Activated T-helper 17 cell treated with anti-CD3 and anti-CD28 coated beads, Interleukin-2, amount 50 U/mL, for 72 hours (primary cell): ENCODE measurements at places on chromosomes 5 and 9.
A peak's percentile ranks its signal among the peaks of the same experiment; 100 is the strongest.

- no peak overlapping the region for H3K4me3 ChIP-seq
- no peaks in the 10 kb centered on the region for H3K27me3 ChIP-seq
These were observed 597.4 kb upstream of the PTGER4 start for GRCh38 chr5:40082313-40082712.

- H3K4me1 ChIP-seq = peaks cover 21% of the 10 kb centered on the region
- peak; percentile 34 for ATAC-seq
- no peaks in the 10 kb centered on the region for H3K27me3 ChIP-seq
- peak overlapping the region; percentile 31 for H3K27ac ChIP-seq
These were observed 42.4 kb upstream of the RICTOR start for GRCh38 chr5:39116344-39117170.

DNA sequence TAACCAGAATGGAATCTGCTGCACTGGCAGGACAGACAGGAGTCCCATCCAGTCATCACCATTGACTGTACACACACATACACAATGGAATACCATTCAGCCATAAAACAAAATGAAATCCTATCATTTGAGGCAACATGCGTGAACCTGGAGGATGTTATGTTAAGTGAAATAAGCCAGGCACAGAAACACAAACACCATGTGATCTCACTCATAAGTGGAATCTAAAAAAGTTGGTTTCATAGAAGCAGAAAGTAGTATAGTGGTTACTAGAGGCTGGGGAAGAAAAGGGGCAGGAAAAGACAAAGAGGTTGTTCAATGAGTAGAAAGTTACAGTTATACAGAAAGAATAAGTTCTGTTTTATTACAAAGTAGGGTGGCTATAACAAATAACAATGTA, 884.0 kb upstream of the ACO1 start:
- no peaks in the 10 kb centered on the region for H3K27me3 ChIP-seq
- H3K36me3 ChIP-seq = no peaks in the 10 kb centered on the region
- H3K4me1 ChIP-seq = no peaks in the 10 kb centered on the region
- ATAC-seq = no peak

DNA sequence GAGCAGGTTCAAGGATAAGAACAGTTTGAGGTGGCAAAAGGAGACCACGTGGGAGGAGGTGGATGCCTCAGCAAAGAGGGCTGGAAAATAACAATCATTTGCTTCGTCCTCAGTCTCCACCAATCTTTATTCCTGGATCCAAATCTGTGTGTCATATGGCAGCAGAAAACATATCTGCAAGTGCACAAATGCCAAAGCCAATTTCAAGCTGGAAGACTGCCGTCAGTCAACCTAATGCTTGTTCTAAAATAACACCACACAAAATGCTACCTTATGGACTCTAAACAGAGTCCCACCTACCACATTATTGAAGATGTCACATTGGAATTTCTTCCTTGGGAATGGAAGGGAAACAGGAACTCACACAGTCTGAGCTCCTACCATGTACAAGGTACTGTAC, 129.1 kb downstream of the CDK5RAP2 start:
- peaks cover 72% of the 10 kb centered on the region for H3K36me3 ChIP-seq
- no peaks in the 10 kb centered on the region for H3K27me3 ChIP-seq
- peaks cover 30% of the 10 kb centered on the region for H3K4me1 ChIP-seq

DNA sequence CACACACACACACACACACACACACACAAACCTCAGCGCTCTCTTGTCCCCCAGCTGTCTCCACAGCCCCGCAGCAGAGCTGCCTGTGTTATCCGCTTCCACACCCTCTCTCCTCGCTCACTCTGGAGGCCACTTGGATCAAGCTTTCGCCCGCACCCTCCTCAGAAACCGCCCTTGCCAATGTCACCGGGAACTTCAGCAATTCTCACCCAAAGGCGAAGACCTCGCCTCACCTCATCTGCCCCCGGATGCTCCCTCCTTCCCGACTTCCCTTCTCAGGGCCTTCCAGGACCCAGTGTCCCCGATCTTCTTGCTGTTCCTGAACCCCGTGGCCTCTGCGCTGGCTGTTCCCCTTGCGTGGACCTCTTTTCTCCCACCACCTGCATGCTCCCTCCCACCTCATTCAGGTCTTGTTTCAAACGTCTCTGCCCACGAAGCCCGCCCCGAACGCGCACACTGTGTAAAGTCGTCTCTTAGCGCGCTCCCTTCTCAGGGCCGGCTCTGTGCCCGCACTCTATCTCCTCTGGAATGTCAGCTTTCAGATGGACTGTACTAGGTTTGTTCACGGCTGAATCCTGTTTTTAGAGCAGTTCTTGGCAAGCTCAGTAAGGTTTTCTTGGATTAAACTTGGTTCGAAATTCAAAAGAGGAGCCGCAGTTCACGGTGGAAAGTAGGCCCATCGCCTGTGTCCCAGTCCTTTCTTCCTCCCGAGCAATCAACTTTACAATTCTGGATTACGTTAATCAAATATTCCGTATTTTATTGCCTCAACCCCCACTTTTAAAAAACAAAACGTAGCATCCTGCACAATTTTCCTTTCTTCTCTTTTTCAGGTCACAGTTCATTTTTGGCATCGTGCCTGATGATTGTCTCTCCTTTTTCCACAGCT, 1.0 kb upstream of the TRIM7 start:
- peak overlapping the region; percentile 87 for H3K4me3 ChIP-seq
- peaks cover 26% of the 10 kb centered on the region for H3K36me3 ChIP-seq
- ATAC-seq = no peak
- H3K4me1 ChIP-seq = peaks cover 25% of the 10 kb centered on the region

GRCh38 chr5:79829260-79829659, 139.6 kb downstream of the CMYA5 start:
- no peaks in the 10 kb centered on the region for H3K4me1 ChIP-seq
- H3K4me3 ChIP-seq = no peak overlapping the region
- no peaks in the 10 kb centered on the region for H3K36me3 ChIP-seq
- peaks cover 11% of the 10 kb centered on the region for H3K27me3 ChIP-seq
- no peak for ATAC-seq

DNA sequence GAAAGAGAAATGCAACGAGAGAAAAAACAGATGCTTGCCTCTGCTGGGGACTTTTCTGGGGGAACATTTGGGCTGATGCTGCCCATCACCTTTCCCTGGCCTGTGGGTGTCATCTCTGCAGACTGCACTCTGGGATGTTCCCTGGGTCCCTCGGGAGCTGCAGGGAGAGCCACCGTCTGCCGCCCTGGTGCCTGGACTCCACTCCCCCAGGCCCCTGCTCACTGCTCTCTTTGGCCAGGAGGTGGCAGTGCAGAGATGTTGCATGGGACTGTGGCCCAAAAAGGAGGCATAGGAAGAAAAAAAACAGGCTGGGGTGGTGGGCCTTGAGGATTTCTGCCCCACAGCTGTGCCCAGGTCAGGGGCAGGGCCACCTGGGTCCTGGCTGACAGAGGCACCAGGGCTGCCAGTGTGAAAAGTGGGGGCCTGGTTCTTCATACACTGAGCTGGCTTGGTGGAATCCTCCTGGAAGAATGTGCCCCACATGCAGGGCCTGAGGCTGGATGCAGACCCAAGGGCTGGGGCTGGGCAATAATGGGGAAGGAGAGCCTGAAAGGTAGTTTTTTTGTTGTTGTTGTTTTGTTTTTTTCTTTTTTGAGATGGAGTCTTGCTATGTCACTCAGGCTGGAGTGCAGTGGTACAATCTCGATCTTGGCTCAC, 353.6 kb downstream of the SLIT3 start:
- no peaks in the 10 kb centered on the region for H3K36me3 ChIP-seq
- no peak overlapping the region for H3K27ac ChIP-seq

GRCh38 chr9:4301971-4302427, 2.1 kb upstream of the GLIS3 start:
- no peak overlapping the region for H3K27ac ChIP-seq
- no peak overlapping the region for H3K4me3 ChIP-seq
- H3K36me3 ChIP-seq = peaks cover 10% of the 10 kb centered on the region

GRCh38 chr5:160105686-160106360, 13.4 kb downstream of the PWWP2A start:
- no peak overlapping the region for H3K4me3 ChIP-seq
- ATAC-seq = no peak
- no peaks in the 10 kb centered on the region for H3K27me3 ChIP-seq
- H3K36me3 ChIP-seq = peaks cover 83% of the 10 kb centered on the region

- no peak overlapping the region for H3K27ac ChIP-seq
- no peaks in the 10 kb centered on the region for H3K36me3 ChIP-seq
- no peak overlapping the region for H3K4me3 ChIP-seq
- no peaks in the 10 kb centered on the region for H3K4me1 ChIP-seq
- peaks cover 11% of the 10 kb centered on the region for H3K27me3 ChIP-seq
These were observed 15.1 kb downstream of the TEK start for GRCh38 chr9:27124151-27124550.

DNA sequence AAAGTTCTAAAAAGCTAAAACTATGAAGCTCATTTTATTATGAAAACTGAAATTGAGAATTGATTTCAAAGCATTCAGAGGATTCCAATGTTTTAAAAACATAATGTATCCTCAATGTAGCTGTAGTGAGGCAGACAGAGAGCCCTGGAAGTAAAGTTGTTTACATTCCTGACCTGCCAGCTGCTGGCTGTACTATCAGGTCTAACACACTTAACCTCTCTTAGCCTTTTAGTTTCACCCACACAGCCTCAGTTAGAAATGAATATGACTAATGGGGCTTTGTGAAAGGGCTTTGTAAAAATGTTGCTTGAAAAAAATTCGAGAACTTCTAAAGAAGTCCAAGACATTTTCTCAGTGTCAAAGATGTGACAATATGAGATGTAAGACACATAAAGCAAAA, 122.6 kb downstream of the FBXL17 start:
- no peaks in the 10 kb centered on the region for H3K36me3 ChIP-seq
- no peaks in the 10 kb centered on the region for H3K27me3 ChIP-seq
- ATAC-seq = no peak
- H3K4me1 ChIP-seq = peaks cover 5% of the 10 kb centered on the region
- H3K27ac ChIP-seq = no peak overlapping the region

- H3K4me1 ChIP-seq = peaks cover 19% of the 10 kb centered on the region
- no peaks in the 10 kb centered on the region for H3K27me3 ChIP-seq
- no peak overlapping the region for H3K4me3 ChIP-seq
- H3K36me3 ChIP-seq = no peaks in the 10 kb centered on the region
- ATAC-seq = no peak
These were observed 13.8 kb downstream of the SNX30 start for GRCh38 chr9:112764344-112764743.

GRCh38 chr5:6583049-6583880, 49.6 kb downstream of the NSUN2 start:
- peak; percentile 28 for ATAC-seq
- no peaks in the 10 kb centered on the region for H3K4me1 ChIP-seq
- H3K27ac ChIP-seq = no peak overlapping the region
- no peaks in the 10 kb centered on the region for H3K36me3 ChIP-seq
- H3K4me3 ChIP-seq = no peak overlapping the region

DNA sequence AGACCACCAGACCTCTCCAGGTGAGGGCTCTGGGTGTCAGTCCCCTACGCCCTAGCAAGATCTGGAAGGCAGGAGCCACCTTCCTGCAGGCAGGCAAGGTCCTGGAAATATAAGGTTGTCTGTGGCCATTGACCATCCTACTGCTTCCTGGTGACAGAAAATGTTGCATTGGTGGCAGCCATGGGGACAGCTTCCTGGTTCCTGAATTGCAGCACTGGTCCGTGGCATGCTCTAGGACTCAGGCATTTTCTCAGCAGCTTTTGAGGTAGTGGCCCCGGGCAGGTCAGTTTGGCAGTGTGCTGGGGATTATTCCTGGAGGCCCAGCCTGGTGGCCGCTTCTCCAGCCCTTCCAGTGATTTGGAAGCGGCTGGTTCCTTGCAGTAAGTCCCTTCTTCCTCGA, 36.6 kb upstream of the KCNMB1 start:
- H3K4me3 ChIP-seq = no peak overlapping the region
- no peaks in the 10 kb centered on the region for H3K36me3 ChIP-seq
- ATAC-seq = no peak
- peaks cover 22% of the 10 kb centered on the region for H3K27me3 ChIP-seq
- H3K27ac ChIP-seq = no peak overlapping the region
- no peaks in the 10 kb centered on the region for H3K4me1 ChIP-seq

GRCh38 chr5:167442922-167443321, 848.5 kb upstream of the WWC1 start:
- no peaks in the 10 kb centered on the region for H3K4me1 ChIP-seq
- ATAC-seq = no peak
- H3K27me3 ChIP-seq = no peaks in the 10 kb centered on the region
- H3K4me3 ChIP-seq = no peak overlapping the region
- H3K27ac ChIP-seq = no peak overlapping the region
- H3K36me3 ChIP-seq = no peaks in the 10 kb centered on the region

DNA sequence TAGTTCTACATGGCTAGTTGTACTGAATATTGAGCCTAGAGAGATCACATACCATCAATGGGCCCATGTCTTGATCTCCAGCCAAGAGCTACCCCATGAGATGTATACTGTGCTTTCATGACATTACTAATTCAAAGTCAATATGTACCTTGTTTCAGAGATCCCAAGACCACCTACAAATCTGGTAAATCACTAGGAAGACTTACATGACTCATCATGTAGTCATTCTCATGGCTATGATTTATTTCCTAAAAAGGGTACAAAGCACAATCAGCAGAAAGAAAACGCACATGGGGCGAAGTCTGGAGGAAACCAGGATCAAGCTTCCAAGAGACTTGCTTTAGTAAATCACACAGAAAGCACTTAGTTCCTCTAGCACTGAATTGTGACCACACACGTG, 103.0 kb downstream of the PCSK5 start:
- no peak overlapping the region for H3K27ac ChIP-seq
- H3K4me3 ChIP-seq = peak overlapping the region; percentile 35
- peaks cover 8% of the 10 kb centered on the region for H3K4me1 ChIP-seq
- H3K36me3 ChIP-seq = no peaks in the 10 kb centered on the region

GRCh38 chr9:133518200-133518599, 6.6 kb downstream of the MYMK start:
- H3K27me3 ChIP-seq = no peaks in the 10 kb centered on the region
- no peaks in the 10 kb centered on the region for H3K4me1 ChIP-seq
- no peak overlapping the region for H3K4me3 ChIP-seq

DNA sequence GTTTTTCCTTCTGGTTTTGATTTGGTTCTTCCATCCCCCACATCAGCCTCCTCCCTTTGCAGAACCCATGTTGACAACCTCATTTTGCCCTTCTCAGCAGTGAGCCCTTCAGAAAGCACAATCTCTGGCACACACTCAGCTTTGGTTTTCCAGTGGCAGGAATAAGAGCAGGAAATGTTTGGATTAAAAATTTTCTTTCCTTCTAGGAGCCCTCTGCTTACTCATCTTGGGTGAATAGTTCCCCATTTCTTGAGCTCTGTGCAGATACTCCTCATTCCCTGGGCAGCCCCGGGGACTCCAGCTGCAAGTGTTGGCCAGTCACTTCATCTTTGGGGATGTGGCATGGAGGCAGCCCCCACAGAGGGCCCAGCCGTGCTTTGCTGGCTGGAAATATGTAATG, 170.5 kb downstream of the NR3C1 start:
- peaks cover 15% of the 10 kb centered on the region for H3K4me1 ChIP-seq
- H3K27me3 ChIP-seq = peaks cover 8% of the 10 kb centered on the region
- no peak overlapping the region for H3K4me3 ChIP-seq
- H3K27ac ChIP-seq = no peak overlapping the region
- no peak for ATAC-seq
- no peaks in the 10 kb centered on the region for H3K36me3 ChIP-seq
